Kidney glomerular epithelial cell (primary cell): ENCODE measurements at places on chromosomes 5 and 9.

DNA sequence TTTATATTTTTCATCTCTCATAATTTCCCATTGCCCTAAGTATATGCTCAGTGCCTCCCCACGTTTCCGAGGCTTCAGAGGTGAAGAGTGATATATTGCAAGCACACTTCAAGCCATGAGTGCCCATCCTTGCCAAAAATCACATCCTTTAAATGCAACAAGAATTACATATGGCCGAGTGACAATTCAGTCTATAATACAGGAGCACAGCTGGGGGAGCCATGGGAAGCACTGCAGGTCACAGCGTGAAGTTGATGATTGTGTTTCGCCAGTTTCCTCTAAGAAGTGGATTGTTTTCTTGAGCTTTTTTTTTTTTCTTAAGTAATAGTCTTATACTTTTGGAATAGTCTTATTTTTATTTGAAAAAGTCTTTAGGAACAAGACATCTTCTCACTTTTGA is 61.1 kb downstream of the MTRR start:
- no peak for DNase-seq

- DNase-seq: no peak
Measured at GRCh38 chr5:167908606-167909005, 382.8 kb upstream of the WWC1 start.

GRCh38 chr9:109161471-109161870 is 5.6 kb downstream of the FRRS1L start:
- DNase-seq: no peak

- DNase-seq: peak; percentile 73
Measured at GRCh38 chr9:84315278-84315877, 25.2 kb downstream of the SLC28A3 start.

- DNase-seq: no peak
Measured at GRCh38 chr9:27632254-27632653, 59.0 kb upstream of the C9orf72 start.

DNA sequence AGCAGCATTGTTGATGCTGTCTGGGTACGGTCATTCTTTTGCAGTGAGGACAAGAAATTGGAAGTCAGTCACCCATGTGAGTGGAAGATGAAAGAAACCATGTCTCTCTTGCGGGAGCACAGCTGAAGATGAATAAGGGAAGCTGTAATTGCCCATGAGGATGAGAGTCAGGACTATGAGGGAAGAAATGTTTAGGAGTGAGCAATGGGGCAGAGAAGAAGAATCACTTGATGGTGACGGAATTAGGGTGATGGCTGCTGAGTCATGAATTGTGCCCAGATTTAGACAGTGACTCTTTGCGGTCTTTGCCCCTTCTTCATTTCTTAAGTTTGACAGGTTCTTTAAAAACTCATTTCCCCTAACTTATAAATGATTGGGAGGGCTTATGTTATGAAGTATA is 183.3 kb downstream of the MAST4 start:
- DNase-seq: peak; percentile 48

- DNase-seq: no peak
Measured at GRCh38 chr5:72448368-72448767, 58.8 kb downstream of the ZNF366 start.

- DNase-seq: no peak
Measured at GRCh38 chr5:157189223-157189622, 8.6 kb downstream of the ITK start.

GRCh38 chr5:147017621-147018020 is 139.1 kb upstream of the PPP2R2B start:
- no peak for DNase-seq

DNA sequence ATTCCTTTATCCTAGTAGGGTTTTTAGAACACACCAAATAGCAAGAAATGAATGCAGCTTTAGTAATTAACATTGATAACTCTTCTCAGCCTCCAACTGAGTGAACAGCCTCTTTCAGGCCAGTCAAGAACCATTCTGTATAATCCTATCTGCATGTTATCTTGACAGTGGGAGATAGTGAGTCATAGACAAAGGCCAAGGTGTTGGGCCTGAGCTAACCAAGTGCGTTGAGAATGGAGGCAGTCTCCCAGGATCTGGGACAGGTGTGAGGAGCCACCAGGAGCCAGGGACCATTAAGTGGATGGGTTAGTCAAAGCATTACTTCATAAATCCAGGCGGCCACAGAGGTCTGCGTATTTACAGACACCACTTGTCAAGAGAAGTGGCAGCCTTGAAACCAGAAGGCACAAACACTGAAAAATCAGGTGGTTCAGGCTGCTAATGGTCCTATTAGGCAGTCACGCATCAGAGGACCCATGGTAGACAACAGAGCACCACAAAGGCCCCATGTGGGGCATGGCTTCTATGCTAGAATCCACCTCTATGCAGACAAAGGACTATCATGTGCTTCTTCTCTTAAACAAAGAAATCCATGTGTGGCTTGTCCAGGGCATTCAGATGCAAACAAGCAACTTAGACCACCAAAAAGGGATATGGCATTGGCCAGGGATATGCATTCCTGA is 409.7 kb upstream of the PIK3R1 start:
- no peak for DNase-seq

GRCh38 chr5:39146831-39147540 is 72.4 kb downstream of the FYB1 start:
- DNase-seq: no peak

DNA sequence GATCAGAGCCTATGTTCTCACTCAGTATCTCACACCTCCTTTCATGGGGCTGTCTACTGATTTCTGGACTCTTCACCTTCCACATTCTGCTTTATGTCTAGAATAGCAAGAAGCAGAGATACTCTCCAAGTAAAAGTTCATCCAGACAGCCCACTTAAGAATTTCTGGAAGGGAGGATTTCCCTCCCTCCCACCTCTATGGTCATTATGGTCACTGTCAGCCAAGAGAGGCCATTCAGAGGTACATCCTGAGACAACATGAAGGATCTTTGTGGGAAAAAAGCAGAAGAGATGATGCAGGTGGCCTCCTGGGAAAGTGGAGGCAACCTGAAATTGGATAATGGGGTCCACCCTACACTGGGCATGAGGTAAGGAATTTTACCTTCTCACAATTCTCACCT is 179.5 kb upstream of the ZNF462 start:
- DNase-seq: no peak

GRCh38 chr9:134809292-134809691 is 71.3 kb upstream of the FCN2 start:
- no peak for DNase-seq

DNA sequence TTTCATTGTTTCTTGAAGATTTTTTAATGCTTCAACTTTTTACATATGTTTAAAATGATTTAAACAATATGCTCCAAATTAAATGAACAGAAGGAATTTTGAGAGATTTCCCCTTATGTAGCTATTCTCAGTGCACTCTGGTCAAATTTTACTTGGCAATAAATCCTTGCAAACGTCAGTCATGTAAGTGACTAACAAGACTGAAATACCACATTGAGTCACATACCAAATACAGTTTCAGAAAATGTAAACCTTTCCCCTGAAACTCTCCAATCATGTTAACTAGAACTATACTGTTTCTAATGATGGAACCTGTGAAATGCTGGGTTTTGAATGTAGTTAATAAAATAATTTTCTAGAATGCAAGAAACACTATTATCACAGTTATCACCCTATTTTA is 29.6 kb downstream of the SAR1B start:
- DNase-seq: peak; percentile 19

DNA sequence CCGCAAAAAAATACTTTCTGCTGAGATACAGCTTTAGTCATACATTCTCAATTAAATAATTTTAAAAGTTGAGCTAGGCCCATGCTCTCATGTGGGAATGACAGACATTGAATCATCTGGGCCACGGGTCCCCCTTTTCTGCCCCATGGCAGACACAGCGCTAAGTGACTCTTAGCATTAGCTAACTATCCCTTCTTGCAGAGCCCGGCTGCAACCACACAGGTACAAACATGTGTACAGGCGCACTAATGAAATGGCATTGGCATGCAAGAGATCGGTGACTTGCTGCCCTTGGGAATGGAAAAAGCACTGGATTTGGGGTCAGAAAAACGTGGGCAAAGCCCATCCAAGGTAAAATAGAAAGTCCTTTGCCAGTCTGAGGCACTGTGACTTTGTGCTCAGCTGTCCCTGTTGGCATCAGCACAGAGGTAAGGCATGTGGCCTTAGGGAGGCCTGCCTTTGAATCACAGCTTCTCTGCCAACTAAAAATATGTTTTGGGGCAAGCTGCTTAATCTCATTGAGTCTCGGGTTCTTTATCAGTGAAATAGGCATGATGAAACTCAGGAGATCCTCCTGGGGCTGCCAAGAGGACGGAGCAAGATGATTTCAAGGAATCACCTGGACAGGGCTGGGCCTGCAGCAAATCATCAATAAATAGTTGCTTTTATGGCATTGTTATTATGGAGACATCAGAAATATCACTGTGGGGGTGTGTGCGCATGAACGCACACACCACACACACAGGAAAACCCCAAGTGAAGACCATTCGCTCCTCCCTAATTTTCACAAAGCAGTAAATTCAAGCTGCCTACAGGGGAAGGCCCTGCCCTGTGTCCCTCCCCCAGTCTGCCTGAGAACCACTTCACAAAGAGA is 54.2 kb downstream of the WHRN start:
- no peak for DNase-seq

- no peak for DNase-seq
Measured at GRCh38 chr9:117718085-117718484, 13.9 kb downstream of the TLR4 start.

- DNase-seq: no peak
Measured at GRCh38 chr9:120654272-120654671, 60.0 kb downstream of the MEGF9 start.

DNA sequence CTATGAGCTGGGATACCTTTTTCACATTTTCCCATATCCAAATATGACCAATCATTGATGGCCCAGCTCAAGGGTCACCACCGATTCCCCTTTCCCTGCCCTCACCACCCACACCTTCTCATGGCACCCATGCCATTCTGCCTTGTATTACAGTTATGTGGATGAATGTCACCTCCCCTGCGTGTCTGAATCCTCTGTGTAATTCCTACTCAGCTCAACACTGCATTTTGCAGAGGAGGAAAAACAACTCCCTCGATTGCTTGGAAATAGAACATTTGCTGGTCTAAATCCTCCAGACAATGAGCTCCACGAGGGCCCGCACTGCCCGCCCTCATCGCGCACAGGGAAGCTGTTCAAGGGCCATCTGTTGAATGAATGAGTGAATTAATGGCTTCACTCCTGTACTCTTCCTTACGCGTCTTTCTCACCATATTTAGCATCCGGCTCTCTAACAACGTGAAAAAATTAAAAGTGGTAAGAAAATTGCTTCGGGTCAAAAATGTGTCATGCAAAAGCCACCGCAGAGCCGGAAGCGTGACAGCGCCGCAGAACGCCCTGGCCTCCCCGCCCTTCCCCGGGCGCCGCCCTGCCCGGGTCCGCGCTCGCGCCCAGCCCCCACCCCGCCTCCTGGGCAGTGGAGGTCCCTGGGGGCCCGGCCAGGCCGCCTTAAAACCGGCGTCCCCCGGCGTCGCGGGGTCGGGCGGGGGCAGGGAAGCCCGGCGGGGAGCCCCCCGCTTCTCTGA is 704 bp downstream of the SUSD1 start:
- DNase-seq: no peak

DNA sequence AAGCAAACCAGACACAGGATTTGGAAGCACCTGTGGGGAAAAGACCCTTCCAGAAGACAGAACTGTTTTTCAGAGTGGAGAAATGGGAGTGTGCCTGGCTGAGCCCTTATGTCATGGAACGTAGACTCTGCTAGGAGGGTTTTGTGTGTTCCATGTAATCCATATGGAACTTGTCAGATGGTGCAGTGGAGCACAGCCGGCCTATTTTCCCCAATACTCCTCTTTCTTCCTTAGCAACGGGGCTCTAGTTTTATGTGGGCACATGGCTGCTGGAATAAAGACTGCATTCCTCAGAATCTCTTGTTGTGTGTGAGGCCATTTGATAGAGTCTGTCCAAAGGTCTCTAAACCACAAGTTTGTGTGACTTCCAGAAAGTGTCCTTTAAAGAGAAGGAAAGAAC is 284.0 kb downstream of the DRD1 start:
- DNase-seq: no peak

GRCh38 chr9:34929506-34930102 is 28.5 kb upstream of the PHF24 start:
- peak; percentile 6 for DNase-seq

DNA sequence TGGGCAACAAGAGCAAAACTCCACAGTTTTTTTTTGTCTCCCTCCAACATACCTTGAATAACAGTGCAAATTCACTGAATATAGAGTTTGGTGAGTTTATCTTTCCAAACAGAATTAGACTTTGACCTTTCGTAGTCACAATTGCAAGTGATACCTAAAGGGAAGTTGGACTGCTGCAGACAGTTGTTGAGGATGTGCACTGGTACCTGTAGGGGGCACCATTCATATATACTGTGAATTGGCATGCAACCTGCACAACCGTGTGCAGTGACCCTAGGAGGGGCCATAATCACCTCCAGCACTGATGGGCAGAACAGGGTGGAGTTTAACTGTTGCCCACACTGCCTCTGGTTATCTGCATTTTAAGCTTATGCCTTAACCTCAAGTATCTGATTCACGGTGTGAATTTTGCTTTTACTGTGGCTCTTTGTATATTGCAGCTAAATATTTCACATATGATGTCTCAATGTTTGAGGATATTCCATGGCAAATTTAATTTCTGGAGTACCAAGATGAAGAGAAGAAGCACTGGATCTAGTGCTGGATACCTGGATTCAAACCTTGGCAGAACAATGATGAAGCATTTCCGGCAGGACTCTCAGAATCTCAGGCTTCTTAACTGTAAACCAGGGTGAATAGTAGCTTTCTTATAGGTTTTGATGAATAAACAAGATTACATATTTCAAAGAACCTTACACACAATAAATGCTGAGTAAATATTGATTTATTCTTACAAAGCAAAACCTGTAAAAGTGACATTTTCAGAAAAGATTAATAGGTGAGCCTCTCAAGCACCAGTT is 144.3 kb downstream of the ACTBL2 start:
- no peak for DNase-seq

DNA sequence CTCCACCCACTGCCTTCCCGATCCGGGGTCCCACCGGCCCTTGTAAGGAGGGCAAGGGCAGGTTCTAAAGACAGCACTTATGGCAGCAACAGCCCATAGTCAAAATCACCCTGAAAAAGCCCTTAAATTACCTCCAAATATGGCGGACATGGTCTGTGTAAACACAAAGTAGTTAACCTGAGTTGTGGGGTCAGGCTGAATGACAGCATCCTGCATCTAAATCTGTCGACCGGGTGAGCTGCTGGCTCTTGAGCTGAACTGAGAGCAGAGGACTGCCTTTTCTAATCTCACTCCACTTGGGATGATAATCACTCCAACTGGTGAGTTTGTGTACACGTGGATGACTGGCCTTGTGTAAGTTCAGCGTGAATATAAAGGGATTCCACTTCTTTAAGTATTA is 249.6 kb downstream of the DENND1A start:
- no peak for DNase-seq

DNA sequence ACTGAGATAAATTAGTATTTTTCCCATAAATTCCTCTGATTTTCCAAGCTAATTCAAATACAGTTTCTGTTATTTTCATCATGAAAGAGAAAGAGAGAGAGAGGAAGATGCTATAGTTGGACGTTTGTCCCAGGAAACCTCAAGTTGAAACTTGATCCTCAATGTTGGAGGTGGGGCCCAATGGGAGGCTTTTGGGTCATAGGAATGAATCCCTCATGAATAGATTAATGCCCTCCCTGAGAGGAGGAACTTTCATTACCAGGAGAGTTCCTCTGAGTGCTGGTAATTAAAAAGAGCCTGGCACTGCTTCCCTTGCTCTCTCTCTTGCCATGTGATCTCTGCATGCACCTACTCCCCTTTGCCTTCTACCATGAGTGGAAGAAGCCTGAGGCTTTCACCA is 189.9 kb upstream of the SMC2 start:
- no peak for DNase-seq

GRCh38 chr5:4866817-4867216 is 273.3 kb upstream of the ADAMTS16 start:
- no peak for DNase-seq
